ENCODE measurements at places on chromosomes 11 and 22.

DNA sequence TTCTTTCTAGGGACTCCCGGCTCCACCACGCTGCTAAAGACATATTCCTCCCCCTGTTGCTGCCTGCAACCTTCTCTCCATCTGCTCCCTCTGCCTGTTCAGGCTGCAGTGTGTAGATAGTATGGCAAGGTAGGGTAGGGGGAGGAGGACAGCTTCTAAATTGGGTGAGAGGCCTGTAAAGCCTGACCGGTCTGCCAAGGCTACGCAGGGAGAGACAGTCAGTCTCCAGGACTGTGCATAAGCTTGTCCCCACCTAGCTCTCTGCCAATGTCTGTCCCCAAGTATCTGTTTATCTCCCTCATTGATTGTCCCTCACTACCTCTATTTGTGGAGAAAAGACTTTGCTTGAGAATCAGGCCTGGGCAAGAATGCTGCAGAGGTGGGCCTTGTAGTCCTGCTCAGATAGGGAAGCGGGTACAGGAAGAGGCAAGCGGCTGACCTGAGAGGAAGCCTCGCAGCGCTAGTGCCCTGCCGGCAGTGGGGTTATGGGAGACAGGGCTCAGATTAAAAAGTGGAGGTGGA, 871 bp upstream of the SEZ6L start:
- no peak for DNase-seq

DNA sequence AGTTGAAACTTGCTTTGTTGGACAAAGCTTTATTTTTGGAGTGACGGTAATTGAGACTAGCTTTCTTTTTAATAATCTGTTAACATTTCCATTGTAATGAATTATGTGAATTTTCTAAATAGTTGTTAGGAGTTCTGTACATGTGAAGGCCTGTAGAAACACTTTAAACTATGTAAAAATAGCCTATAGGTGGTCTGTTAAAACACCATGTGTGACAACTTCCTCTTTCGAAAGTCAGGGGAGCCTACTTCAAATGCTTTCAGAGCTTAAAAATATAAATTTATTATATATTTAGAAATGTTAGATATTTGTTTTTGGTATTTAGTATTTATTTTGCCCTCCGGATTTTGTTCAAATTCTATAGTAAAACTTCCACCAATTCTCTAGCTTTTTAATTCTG, 28.7 kb downstream of the DDIAS start:
- DNase-seq = no peak

- DNase-seq = no peak
Observed at GRCh38 chr11:112227471-112227870, 1.2 kb downstream of the PTS start.

- peak; percentile 75 for DNase-seq
Observed at GRCh38 chr22:46150034-46150654, at the start of gene PPARA. Gene PPARA, plus strand, starts transcription at chr22:46150526. Its CDS starts 47,858 bp downstream, at chr22:46198384.

GRCh38 chr11:132342408-132342807, 972.0 kb downstream of the NTM start:
- DNase-seq = no peak

DNA sequence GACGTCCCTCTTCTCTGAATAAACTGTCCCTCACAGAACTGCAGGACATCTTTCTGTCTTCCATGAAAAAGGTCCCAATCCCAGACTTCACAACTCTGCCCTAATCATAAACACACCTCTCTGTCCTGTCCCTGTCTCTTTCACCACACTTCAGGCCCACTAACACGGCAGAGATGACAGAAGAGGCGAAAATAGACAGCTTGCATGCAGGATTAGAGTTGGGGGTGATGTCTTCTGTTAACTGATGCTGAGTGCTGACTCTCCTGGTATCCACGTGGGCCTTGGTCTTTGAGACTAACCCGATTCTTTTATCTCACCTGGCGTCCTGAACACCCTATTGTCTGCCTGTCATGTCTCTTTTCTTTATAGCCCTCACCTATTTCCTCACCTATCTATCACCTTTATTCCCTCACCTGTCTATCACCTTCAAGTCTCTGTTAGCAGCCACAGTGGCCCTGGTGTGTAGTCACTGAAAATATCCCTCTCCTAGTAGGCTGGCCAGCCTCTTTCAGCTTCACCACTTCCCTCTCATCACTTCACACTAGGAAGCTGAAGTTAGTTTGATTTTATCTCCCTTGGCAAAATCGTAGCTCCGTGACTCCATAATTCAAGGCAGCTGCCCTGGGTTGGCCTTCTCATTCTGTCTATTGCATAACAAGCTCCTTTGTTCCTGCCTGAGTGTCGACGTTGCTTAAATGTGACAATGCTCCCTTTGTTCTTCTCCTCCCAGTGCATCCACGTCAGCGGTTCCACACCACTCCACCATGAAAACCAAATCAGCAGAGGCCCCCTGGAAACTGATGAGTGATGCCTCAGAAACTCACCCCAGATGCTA, 30.6 kb upstream of the DRD2 start:
- DNase-seq = peak; percentile 82

DNA sequence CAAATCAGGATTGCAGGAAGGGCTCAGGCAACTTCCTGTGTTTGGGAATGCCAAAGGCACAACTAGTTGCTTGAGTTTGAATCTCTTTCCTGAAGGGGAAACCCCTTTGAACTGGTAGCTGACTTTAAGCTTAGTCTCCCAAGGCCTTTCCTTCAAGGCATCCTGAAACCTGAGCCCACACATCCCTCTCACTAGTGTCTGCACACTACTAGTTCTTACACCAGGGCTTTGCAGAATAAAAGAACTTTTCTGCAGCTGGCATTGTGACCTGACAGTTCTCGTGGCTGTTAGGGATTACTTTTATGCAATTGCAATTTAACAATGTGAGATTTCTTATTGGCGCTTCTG, 95.4 kb downstream of the EXT2 start:
- DNase-seq = peak; percentile 6

GRCh38 chr22:22376352-22376706, 131.7 kb downstream of the VPREB1 start:
- DNase-seq = no peak

- DNase-seq = no peak
Observed at GRCh38 chr11:72704028-72704782, 30.0 kb upstream of the PDE2A start.

DNA sequence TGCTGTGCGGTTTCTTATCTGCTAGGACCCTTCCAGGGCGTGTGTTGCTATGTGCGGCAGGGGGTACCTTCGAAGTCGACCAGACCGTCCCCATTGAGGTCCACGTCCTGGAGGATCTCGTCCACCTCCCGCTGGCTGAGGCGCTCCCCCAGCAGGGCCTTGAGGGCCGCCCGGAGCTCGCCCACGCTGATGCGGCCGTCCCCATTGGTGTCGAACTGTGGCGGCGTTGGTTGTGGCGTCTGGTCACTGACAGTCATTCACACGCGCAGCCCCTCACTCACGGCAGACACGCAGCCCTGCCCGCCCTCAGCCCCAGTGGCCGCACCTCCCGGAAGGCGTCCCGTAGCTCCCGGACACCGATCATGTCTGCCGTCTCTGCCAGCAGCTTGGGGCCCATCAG, 3.5 kb downstream of the CABP2 start:
- DNase-seq = no peak

DNA sequence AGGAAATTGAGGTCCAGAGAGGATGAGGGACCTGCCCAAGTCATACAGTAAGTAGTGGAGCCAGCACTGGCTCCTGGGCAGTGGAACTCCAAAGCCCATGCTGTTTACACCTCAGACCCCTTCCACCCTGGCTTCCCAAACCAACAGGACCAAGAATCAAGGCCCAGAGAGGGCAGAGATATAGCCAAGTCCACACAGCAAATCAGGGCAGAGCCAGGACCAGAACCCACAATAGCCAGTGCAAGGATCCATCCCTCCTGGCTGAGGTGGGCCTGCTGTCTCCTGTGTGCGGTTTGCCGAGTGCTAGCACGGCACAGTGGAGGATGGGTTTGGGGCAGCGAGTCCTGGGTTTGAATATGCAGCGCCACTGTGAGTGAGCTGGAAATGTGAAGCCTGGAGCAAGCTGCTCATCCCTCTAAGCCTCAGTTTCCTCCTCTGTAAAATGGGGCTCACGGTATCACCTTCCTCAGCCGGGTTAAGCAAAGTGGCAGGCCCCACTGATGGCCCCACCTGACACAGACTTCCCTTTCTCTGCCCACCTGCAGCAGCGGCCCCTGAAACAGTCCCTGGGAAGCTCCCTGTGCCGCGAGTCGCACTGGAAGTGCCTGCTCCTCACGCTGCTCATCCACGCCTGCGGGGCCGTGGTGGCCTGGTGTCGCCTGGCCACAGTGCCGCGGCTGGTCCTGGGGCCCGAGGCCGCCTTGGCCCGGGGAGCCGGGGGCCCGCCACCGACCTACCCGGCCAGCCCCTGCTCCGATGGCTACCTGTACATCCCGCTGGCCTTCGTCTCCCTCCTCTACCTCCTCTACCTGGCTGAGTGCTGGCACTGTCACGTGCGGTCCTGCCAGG, 2.3 kb downstream of the TMEM151A start:
- no peak for DNase-seq

- DNase-seq = no peak
Observed at GRCh38 chr11:107842412-107843100, 16.0 kb downstream of the SLC35F2 start.

DNA sequence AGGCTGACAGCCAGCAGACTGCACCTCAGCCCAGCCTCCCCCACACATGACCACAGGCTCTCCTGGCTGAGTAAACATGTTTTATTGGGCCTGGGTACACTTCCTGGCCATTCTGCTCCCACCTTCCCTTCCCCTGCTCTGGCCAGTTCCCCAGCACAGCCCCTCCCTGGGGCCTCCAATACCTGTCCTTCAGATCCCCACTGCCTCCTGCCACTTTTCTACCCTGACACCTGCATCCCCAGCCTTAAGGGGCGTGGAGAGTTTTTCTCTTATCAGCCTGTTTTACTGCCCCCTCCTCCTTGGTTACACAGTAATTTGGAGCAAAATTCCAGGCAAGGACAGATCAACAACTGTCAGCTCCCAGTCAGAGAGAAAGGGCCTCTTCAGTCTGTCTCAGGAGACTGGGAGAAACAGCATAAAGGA, at the start of gene ISX:
Gene ISX, plus strand, starts transcription at position 363 of the 423 bp plus-strand sequence. CDS start 930 bp downstream, outside the sequence.
- no peak for DNase-seq

DNA sequence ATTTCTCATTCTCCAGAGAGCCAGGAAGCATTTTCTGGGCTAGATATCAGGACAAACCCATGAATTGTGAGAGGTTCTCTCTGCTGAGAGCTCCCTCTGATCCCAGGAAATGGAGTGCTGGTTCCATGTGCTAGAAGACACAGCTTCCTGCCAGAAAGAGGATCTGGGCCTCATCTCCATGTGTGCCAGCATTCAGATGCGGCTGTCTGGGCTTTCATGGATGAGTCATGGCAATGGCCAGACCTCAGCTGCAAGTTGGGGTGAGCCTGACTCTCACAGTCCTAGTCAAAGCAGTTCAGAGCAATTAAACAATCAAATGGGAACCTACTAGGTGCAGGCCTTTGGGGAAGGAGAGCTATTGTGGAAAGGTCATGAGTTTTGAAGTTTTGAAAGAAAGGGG, 82.3 kb upstream of the EED start:
- peak; percentile 87 for DNase-seq

DNA sequence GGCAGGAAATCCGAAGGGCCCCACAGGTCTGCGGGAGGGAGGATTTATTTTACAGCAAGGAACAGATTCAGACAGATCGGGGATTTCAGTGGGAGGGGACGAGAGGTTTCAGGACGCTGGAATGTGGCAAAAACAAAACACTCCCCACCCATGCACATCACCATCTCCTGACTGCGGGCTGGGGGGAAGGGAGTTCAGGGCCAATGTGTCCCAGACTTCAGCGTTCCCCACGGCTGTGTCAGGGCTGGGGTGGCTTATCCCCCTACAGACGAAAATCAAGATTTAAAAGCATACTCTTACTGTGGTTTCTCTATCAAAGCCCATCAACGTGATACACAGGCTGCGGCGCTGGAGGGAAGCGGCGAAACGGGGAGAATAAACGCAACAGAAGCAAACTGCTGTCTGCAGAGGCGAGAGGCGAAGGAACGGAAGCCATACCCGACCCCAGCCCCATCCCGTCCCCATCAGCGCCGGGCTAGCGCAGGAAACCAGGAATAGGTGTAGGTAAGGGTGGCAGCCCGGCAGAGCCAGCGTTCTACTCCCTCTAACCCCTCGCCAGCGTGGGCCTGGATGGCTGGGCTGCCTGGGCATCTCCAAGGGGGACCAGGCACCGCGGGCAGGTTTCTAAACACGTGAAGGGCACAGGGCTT, 2.7 kb downstream of the TENM4 start:
- peak; percentile 48 for DNase-seq

DNA sequence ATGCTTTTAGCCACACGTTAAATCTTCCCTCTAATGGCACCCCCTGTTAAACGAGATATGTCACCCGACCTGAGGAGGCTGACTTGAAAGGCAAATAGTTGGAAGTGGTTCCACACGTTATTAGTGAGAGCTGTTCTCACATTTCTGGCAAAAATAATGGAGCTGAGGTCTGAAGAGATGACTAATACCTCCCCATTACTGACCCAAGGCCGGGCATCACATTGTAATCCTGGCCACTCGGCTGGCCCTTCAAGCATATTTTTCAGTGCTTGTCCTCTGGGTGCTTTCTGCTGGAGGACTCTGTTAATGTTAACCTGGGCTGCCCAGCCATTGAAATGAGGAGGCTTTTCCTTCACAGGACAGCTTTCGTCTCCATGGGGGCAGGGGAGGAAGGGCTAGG, 260.0 kb upstream of the CADM1 start:
- DNase-seq = no peak

DNA sequence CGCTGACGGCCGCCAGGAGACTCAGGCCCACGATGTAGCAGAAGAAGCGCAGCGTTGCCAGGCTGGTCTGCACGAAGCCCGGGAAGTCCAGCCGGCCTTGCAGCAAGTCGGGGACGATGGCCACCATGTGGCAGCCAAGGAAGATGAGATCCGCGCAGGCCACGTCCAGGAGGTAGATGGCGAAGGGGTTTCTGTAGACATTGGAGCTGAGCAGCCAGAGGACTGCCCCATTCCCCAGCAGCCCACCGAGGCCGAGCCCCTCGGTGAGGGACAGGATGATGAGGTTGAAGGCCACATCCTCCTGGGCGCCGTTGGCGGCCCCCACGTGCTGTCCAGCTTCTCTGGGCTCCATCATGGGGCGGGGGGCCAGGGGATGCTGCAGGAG, 3.8 kb downstream of the MRGPRE start:
- no peak for DNase-seq

DNA sequence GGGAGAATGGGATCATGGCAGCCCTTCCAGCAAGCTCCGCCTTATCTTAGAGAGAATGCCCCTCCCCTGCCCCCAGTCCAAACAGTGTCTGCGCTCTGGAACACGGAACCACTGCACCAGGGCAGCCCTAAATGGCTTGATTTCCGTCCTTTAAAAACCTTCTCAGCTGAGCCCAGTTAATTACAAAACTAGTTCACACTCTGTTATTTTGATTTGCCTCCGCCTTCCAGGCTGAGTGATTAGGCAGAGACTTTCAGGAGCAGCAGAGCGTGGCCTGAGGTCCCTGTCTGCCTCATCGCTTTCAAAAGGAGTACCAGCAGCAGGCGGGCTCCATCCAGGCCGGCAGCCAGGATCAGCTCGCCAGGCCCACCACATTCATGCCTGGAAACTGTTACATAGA, 313.0 kb downstream of the BRD1 start:
- DNase-seq = no peak
